ENCODE measurements at places on chromosomes 11 and 22.

- DNase-seq, result no peak
Observed at GRCh38 chr11:118661425-118662301, 17.8 kb downstream of the TREH start.

DNA sequence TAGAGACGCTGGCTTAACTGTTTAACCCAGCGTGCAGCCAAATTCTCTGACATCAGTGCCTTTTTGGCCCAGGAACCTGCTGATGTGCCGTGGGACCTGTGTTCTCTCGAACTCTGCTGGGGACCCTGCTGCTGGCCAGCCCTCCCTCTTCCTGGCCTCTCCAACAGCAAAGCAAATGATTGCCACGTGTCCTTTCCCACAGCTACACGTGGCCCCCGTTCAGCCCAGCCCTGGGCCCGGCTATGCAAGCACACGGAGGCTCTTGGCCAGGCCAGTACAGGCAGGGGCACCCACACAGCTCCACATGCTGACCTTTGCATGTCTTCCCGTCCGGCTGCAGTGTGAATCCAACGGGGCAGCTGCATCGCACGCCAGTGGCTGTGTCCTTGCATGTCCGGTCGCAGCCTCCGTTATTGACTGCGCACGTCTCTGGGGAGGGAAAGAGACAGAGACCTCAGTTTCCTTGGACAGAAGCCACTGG is 51.6 kb upstream of the TTLL12 start:
- DNase-seq, result no peak

- DNase-seq, result peak; percentile 55
Observed at GRCh38 chr11:15941206-15941770, 415.1 kb downstream of the SOX6 start.

GRCh38 chr11:36041988-36042611 is 98.2 kb downstream of the LDLRAD3 start:
- peak; percentile 27 for DNase-seq

- no peak for DNase-seq
Observed at GRCh38 chr22:22685586-22685985, 41.2 kb downstream of the GGTLC2 start.

- no peak for DNase-seq
Observed at GRCh38 chr11:59218893-59219292, 6.2 kb upstream of the MPEG1 start.

DNA sequence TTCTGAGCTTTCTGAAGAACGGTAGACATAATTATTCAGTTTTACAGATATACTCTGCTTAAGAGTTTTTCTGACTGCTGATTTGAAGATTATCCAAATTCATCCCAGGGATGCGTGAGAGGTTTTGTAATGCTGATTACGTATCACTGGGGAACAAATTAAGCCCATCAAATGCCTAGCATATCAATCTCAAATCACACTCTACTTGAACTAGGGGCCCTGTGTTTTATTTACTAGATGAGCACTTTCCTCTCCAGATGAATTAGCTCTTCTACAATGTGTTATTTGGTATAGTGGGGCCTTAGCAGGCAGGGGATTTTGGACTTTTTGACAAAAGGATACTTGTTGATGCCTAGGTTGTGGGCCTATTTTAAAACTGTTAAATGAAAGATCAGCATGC is 177.9 kb downstream of the JRKL start:
- no peak for DNase-seq

GRCh38 chr11:77422687-77423086 is 51.2 kb downstream of the PAK1 start:
- DNase-seq, result no peak

GRCh38 chr11:111148121-111148520 is 97.4 kb upstream of the POU2AF2 start:
- peak; percentile 13 for DNase-seq

DNA sequence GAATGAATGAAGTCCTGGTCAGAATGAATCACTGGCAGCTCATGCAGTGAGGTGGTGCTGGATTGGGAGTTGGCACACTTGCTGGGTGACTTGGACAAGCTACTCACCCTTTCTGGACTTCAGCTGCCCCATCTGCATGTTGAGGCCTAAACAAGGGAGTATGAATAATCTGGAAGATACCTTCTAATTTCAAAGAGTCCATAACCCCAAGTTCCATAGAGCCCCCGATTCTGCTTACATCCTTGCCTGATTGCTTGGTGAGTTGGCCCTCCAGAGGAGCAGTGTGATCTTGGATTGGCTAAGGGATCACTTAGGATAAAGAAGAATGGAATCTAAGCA is 18.3 kb upstream of the ACCSL start:
- no peak for DNase-seq

DNA sequence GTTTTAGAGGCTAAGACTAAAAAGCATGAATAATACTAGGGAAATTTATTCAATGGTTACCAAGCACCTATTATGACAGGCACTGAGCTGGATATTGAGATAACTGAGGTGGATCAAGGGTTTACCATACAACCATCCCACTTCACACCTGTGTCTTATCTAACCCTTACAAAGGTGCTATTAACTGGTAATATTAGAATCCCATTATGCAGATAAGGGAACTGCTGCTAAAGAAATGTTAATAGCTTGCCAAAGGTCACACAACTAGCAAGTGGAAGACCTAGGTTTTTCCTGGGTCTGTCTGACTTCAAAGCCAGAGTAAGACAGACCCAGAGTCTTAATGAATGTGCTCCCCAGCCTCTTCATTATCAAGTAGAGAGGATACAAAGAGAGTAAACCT is 21.1 kb upstream of the VSTM5 start:
- no peak for DNase-seq

- no peak for DNase-seq
Observed at GRCh38 chr22:42035256-42035655, 35.4 kb downstream of the NAGA start.

GRCh38 chr22:35231585-35232084 is 25.7 kb upstream of the HMGXB4 start:
- DNase-seq, result peak; percentile 68

- no peak for DNase-seq
Observed at GRCh38 chr11:73542175-73542574, 55.7 kb downstream of the FAM168A start.

GRCh38 chr11:2794968-2795322 is 90.6 kb downstream of the CDKN1C start:
- no peak for DNase-seq

DNA sequence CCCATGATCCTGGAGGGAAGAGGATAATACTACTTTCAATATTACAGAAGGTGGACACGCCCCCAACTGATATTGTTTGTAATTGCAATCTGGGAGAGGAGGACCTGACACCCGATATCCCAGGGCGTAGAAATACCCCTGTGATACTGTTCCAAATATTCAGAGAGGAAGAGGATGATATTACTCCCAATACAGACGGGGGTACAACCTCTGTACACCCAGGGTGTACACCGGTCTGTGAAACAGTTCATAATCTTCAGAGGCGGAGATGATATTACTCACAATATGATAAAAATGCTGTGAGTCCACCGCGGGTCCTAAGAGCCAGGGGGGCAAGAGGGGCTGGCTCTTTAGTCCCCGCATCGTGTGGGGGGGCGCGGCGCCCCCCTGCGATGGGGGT is 57.2 kb upstream of the ALDH3B2 start:
- DNase-seq, result no peak

- peak; percentile 99 for DNase-seq
Observed at GRCh38 chr11:19374151-19374569, 133.4 kb upstream of the E2F8 start.

DNA sequence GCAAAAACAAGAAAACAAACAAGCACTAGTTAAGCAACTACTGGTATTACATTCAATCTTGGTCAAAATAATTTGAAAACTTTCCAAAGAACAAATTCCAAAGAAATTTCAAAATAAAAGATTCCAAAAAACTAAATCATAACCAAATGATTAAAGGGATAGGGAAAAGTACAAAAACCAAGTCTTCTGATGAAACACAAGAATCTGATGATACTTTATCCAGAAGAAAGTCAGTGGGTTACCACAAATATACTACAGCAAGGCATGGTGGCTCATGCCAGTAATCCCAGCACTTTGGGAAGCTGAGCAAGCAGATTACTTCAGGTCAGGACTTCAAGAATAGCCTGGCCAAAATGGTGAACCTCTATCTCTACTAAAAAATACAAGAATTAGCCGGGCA is 59.1 kb downstream of the NUP98 start:
- peak; percentile 49 for DNase-seq

DNA sequence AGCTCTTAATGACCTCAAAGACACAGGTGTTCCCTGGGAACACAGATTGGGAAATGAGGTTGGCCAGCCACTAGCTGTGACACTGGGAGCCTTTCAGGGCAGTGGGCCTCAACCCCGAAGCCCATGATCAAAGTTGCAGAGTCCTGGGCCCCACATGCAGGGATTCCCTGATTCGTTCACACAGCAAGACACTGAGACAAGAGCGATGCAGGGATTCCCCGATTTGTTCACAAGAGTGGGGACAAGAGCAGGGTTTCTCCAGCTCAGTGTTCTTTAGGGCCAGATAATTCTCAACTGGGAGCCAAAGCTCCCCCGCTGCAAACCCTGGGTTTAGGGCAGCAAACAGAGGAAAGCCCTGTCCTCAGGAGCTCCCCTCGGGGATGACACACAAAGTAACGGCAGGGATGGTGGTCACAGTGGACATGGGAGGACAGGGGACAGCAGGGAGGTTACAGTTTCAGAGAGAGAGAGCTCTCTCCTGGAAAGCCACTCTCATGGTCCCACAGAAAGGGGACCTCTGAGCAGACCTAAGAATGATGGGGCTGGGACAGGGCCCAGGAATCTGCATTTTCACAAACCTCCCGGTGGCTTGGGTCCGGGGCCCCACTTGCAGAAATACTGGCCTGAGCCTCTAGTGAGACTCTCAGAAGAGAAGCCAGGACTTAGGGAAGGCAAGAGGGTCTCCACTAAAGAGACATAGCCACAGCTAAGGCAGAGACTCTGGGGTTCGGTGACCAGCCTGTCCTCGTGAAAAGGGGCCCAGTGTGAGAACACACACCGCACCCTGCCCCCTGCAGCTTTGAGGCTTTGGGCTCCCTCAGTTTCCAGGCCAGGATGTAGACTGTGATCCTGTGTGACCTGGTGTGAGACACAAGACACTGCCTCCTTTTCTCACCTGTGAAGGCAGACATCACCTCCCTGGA is 7.4 kb upstream of the GNAZ start:
- DNase-seq, result no peak

GRCh38 chr11:47778878-47779483 is 11.8 kb upstream of the FNBP4 start:
- DNase-seq, result no peak

DNA sequence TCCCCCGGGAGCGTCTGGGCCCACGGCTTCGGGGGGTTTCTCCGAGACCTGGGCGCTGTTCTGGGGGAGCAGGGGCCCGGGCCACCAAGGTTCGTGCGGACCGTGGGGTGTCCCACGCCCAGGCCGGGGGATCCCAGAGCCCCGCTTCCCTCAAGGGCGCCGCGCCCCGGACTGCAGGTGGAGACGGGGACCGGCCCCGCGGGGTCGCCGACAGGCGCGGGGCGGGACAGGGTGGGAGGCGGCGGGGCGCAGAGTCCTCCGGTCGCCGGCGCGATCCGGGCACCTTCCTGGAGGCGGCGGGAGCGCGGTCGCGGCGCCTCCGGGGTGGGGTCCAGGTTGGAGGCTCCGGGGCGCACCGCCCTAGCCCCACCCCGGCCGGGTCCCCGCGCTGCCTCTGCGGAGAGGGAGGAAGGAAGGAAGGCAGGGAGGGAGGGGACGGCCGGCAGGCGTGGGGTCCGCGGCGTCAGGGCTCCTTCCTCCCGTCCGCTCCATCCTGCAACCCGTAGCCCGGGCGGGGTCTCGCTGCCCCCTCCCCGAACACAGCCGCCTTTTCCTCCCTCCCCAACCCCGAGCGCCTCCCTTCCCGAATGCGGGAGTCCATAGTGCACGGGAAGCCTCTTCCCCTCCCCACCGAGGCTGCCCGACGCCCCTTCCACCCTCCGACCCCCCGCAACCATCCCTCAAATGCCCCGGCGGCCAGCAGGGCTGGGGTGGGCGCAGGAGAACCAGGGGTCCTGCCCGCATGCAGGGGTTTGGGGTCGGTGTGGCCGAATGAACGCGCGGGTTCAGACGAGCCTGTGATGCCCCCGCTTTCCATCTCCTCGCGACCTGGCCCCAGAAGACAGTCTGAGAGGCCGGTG is 4.3 kb upstream of the ZBED4 start:
- DNase-seq, result no peak

Measured in EH (cell line).